NCI-H1048 (cell line): ENCODE measurements at places on chromosomes 5 and 9.

DNA sequence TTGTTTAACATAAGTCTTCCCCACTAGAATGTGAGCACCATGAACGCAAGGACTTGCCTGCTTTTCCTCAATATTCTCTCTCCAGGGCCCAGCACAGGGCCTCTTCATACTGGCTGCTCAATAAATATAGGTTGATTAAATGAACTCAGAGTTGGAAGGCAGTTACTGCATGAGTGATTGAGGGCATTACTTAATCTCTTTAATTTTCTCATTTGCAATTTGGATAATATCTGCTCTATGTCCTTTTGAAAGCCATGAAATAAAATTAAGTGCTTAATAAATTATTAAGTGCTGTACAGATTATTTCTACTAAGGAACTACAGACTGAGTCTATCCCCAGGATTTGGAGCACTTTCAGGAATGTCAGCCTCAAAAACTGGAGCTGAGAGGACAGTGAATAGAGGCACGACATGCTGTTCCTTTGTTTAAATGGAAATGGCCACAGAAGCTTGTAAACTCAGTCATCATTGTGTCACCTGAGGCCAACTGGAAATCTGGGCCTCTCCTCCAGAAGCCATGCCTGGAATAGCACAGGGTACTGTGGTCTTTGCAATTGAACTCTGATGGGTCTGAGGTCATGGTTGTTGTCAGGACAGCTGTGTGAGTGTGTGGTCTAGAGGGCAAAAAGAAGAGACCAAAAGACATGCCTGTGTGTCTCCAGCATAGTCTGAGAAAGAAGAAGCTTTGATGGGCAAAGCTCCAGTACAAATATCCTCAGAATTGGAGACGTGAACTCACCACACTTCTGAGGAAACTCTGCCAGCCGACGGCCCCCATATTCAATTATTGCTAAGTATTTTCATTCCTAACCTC lies 86.1 kb downstream of the SH3TC2 start:
- DNase-seq: no peak

DNA sequence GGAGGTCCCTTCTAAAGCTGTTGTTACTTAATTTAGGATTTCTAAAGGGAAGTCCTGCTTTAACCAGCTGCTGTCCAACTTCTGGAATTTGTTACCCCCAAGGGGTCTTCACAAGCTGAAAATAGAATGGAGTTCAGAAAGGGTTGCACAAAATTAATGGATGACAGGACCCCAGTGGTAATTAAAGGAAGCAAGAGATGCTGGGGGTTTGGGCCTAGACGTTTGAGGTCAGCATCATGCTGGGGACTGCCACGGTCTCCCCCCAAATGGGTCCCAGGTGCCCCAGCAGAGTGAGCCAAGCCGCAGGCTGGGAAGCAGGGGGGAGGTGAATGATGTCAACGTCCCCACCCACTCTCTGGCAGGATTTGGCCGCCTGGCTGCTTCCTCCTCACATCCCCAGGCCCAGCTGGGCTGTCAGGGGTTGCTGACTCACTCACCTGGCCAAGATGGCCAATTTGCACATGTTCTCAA lies 97.5 kb upstream of the ARAP3 start:
- no peak for DNase-seq

- DNase-seq: no peak
These were observed 59.6 kb upstream of the NFIL3 start for GRCh38 chr9:91483189-91483691.

DNA sequence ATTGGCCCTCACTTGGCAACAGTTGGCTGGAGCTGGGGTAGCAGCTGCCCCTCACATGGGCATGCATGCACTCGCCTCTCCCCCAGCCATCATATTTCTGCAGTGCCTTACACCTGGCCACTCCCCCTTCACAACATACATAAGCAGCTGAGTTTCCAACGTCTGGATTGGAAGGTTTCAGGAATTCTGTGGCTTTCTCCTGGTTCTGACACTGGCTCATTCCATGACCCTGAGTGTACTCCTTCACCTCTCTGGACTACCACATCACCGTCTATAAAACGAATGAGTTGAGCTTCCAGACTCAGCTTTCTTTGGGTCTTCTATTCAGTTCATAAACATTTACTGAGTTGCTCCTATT lies 84.3 kb downstream of the GALNT10 start:
- DNase-seq: no peak

DNA sequence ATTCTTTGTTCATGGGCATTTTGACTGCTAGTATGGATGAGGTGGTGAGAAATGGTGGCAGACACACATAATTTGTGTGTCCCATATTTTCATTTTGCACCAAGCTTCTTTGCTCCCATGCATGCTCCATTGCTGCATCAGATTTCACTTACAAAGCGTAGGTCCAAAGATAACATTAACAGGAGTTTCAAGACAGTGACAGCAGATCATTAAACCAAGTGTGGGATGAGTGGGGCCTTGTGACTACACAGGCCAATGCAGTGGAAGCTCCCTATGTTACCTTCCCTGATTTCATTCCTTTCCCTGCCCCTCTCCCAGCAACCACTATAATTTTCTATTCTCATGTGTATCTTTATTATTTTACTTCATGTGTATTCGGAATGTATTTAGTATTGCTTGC lies 142.0 kb downstream of the AOPEP start:
- DNase-seq: no peak
